ENCODE measurements at places on chromosomes 5 and 9.

GRCh38 chr5:167244583-167244982 lies 1046.9 kb upstream of the WWC1 start:
- no peak for DNase-seq

- DNase-seq, result peak; percentile 76
Observed at GRCh38 chr5:179060116-179061008, at the start of gene ZNF354C. TSS of gene ZNF354C (plus strand) at chr5:179060373. CDS start at chr5:179062069, 1,696 bp downstream.

- DNase-seq, result no peak
Observed at GRCh38 chr9:108108280-108108851, 618.8 kb upstream of the KLF4 start.

GRCh38 chr9:38008168-38009034 lies 60.6 kb downstream of the SHB start:
- no peak for DNase-seq

DNA sequence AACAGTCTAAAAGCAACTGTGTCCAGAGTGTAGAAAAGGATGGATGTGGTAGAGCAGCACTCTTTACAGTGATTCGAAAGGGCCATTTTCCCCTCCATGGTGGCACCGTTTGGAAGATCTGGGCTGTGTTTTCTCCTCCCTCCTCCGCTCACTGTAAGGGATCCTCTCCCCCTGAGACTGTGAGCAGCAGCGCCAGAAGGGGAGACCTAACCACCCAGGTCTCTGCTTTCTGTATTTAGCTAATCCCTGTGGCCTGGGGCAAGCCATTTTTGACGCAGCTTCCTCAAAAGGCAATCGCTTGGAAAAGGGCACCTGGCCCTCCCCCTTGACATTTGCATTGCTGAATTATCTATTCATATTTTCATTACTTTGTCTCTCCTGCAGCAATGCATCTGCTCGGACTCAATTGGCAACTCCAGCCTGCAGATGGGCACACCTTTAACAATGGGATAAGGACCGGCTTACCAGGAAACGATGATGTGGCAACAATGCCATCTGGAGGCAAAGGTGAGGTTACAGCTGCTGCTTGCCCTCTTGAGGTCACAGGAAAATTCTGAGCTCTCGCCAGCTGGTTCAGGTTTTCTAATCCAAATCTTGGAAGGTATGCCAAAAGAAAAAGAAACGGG lies 244.3 kb upstream of the WWC1 start:
- DNase-seq, result peak; percentile 7

DNA sequence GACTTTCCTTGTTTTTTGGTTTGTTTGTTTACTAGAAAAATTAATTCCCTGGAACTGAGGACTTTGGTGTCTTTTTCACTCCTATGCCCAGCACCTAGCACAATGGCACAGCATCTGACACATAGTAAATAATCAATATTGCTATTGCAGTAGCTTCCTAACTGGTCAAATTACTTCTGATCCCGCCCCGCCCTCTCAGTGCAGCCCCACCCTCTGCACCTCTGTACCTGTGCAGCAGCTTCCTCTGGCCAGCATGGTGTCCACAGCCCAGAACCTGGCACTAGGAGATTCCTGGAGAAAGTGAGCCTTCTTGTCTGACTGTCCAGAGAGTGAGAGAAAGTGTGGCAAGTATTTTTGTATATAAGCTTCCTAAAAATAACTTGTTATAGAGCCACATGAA lies 343.2 kb downstream of the ZNF608 start:
- DNase-seq, result no peak

GRCh38 chr9:122015170-122015821 lies 77.8 kb downstream of the TTLL11 start:
- DNase-seq, result no peak

DNA sequence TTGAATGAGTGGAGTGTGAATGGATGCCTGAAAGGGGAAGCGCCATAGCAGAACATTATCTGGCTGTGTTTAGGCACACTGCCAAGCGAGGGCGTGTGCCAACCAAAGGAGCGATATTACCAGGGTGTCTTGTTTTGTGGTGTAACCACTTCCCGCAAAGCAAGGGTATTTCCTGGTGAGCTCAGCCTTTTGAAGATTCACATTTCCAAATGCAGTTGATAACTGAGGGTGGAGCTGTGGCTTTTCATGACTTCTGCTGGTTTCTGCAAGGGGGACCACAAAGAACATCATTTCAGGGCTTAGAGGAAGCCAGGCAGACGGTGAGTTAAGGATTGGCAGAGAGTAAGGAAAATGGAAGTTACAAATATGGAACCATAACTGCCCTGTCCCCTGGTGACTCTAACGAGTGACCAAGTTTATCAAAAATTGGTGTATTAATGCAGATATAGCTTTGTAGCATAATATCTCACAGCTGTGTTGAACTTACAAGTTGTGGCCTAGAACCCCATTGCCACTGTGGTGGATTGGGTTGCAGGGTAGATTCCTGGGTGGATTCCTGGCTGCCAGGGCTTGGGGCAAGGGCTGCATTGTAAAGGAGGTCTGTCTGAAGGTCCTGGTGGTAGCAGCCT lies 71.4 kb downstream of the RALGPS1 start:
- DNase-seq, result no peak

DNA sequence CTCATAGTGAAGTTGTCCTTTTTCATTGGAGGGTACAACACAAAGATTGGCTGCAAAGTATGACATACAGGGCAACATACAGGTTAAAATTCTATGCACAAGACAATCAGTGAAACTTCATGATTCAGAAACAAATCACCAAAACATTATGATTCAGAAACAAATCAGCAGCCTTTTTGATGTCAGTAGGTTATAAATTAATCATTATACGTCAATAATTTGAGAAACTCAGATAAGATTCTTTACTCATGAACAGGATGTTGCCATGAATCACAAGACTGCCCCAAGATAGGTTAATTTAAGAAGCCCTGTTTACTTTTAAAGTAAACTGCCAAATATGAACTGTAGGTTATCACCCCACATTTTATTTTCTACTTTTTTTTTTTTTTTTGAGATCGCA lies 62.2 kb upstream of the IL33 start:
- no peak for DNase-seq

Data from anterior cingulate cortex (tissue), 58 donors.